ENCODE measurements at places on chromosomes 3 and 15.

DNA sequence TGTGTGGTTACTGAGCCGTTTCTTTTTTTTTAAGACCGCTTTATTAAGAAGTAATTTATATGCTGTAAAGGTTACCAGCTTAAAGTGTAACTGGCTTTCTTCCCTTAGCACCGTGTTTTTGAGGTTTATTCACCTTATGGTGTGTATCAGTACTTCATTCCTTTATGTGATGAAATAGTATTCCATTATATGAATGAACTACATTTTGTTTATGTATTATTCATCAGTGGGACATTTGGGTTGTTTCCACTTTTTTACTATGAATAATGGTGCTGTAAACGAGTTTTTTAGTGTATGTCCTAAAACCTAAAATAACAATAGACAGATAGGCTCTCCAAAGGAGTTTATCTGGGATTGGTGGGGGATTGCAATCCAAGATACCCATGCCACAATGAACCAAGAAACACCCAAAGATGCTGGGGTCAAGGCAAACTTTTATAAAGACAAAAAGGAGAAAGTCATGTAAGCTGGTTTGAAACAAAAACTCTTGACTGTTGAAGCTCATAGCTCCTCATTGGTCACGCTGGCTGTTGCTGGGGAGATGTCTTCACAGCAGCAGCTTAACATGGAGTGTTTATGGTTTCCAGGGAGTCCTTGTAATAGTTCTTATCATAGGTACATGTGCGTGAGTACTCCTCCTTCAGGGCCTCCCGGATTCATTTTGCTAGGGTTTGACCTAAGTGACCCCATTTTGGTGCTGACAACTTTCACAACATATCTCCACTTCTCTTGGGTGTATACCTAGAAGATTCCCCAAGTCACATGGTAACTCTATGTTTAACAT is 16.0 kb downstream of the TM2D3 start:
- DNase-seq = no peak

DNA sequence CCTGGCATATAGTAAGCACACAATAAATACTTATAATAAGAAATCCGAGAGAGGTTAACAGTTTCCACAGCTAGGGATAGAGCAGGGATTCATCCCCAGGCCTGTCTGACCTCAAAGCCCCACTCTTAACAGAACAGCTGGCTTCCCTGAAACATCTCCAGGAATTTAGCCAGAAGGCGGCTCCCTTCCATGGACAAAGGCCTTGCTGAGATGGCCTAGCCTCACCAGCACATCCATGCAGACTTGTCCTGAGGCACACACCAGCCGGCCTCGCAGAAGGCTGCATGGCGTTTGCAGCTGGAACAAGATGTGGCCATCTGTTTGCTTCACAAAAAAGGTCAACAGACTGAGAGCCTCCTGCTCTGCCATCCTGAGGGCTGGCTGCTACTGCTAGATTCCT is 245.4 kb downstream of the SLCO3A1 start:
- DNase-seq = no peak

GRCh38 chr3:169666376-169667165 is 3.1 kb upstream of the MECOM start:
- no peak for DNase-seq

GRCh38 chr15:29750754-29751153 is 71.5 kb downstream of the TJP1 start:
- DNase-seq = no peak
